ENCODE measurements at places on chromosomes 7 and 10.

GRCh38 chr7:80848841-80849240, 70.0 kb downstream of the SEMA3C start:
- no peaks in the 10 kb centered on the region for H3K36me3 ChIP-seq
- no peak for DNase-seq
- no peaks in the 10 kb centered on the region for H3K4me1 ChIP-seq

DNA sequence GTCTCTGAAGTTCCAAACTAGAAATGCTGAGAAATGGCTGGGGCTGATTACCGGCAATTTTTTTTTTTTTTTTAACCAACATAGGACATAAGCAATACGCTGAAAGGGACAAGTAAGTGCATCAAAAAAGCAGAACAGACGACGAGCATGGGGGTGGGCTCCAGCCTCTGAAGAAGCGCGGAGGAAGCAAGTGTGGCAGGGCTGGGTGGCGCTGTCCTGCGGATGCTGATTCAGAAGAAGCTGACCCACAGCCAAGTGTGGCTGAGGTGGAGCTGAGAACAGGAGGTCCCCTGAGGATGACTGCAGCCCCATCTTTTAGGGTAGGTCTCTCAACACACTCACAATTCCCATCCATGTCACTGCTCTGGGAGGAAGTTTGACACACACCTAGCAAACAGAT, 65.6 kb downstream of the CTBP2 start:
- H3K36me3 ChIP-seq, result no peaks in the 10 kb centered on the region
- no peaks in the 10 kb centered on the region for H3K4me1 ChIP-seq
- H3K27me3 ChIP-seq, result peaks cover 76% of the 10 kb centered on the region
- H3K27ac ChIP-seq, result no peak overlapping the region

DNA sequence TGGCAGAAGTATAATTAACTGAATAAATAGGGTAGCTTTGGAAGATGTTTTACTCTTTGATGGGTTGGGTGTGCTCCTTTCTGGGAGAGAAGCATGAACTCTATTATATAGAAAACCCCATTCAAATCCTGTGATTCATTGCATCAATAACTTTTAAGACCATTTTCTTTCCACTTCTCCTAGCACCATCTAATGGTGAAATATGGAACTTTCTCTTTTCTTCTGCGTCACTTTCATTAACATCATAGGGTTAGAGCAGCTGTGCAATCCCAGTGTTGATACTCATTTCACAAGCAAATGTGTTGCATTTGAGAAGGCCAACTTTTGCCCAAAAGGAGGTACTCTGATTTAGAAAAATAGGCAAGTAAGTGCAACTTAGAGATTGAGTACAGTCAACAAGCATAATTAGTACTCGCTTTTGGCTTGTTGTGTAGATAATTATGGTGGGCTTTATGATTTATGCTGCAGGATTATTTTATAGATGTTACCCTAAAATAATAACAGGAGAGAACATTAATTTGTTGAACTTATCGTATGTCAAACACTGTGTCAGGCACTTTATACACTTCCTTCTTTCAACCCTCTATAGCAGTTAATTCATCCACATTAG, 92.9 kb downstream of the CPED1 start:
- no peaks in the 10 kb centered on the region for H3K36me3 ChIP-seq
- no peaks in the 10 kb centered on the region for H3K4me1 ChIP-seq
- no peak overlapping the region for H3K4me3 ChIP-seq
- DNase-seq, result peak; percentile 82
- H3K27me3 ChIP-seq, result no peaks in the 10 kb centered on the region

- no peaks in the 10 kb centered on the region for H3K27me3 ChIP-seq
- DNase-seq, result no peak
- H3K27ac ChIP-seq, result no peak overlapping the region
- no peaks in the 10 kb centered on the region for H3K36me3 ChIP-seq
Observed at GRCh38 chr10:79335470-79336235, 11.6 kb upstream of the PPIF start.

DNA sequence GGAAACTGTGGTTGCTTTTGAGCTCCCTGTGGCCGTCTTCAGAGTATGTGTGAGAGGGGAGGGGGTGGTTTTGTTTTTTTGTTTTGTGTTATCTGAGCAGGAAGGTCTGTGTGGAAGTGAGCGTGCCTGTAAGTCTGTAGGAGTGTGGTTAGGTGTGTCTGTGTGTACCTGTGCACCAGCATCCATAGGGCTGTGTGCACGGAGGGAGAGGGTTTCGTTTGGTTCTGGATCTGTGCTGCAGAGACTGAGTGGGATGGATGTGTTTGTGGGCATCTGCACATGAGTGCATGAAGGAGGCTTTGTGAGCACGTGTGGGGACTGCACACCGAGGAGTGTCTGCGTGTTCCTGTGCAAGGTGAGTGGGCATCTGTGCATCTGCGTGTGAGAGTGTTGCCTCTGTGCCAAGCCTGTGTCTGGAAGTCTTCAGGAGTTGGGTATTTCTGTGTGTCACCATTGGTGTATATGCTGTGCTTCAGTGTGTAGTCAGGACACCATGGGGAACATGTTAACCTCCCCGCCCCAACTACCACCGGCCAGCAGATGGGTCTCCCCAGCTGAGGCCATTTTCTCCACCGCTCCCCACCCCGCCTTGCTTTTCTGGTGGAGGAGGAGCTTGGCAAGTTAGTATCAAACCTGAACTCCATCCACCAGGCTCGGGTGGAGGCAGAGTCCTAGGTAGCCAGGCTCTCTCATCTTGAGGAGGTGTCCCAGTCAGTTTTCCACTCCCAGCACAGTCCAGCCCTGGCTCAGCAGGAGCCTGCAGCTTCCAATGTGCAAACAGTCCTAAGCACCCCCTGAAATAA, 7.1 kb upstream of the TLX1 start:
- peaks cover 7% of the 10 kb centered on the region for H3K4me1 ChIP-seq
- H3K27ac ChIP-seq, result no peak overlapping the region
- no peaks in the 10 kb centered on the region for H3K36me3 ChIP-seq

DNA sequence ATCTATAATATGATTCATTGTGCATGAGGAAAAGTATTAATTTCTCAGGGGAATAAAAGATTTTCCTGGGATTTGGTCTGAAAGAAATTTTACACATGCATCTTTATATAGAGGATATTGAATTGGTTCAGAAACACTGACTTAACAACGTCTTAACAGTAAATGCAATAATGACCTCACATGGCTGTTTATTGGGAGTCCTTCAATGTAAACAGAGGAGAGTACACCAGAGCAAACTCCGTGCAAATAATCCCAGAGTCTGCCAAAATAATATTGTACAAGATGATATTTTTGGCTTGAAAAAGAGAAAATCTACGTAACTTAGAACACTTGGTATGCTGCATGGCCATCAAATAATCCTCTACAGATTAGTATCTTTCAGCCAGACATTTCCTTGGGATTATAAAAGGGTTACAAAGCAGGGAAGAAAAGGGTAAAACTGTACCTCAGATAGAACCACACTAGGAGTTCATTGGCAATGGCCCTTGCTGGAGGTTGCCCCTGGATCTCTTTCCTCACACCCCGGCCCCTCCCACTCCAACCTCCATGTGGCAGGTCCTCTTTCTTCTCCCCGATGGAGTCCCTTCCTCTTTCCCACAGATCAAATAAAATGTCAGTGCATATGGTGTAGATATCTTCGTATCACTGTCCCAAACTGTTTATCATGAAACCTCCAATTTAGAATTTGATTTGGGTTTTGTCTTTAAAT, 196.4 kb downstream of the EVX1 start:
- H3K4me1 ChIP-seq, result no peaks in the 10 kb centered on the region
- DNase-seq, result no peak
- no peaks in the 10 kb centered on the region for H3K27me3 ChIP-seq
- H3K27ac ChIP-seq, result no peak overlapping the region

- no peak for DNase-seq
- H3K36me3 ChIP-seq, result no peaks in the 10 kb centered on the region
- no peaks in the 10 kb centered on the region for H3K27me3 ChIP-seq
Observed at GRCh38 chr10:80201608-80202141, 3.7 kb downstream of the ANXA11 start.

DNA sequence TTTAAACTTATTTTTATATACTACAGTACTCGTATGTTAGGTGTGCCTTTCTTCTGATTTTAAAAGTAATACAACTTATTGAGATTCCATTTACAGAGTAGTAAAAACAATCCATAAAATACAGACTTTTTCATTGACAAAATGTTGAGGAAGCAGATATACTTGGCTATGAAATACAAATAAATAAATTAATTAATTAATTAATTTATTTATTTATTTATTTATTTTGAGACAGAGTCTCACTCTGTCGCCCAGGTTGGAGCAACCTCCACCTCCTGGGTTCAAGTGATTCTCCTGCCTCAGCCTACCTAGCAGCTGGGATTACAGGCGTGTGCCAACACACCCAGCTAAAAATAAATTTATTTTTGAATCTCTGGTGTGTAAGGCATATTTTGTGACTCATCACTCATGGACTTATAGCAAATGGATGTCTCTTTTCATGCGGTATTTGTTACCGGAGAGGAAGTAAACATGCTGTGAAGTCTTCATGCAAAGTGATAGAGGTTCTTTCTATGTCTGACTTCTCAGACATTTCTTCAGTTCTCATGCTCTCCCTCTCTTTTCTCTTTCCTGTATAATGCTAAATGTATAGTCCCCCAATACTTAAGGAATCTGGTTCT, 20.2 kb upstream of the SRPK2 start:
- H3K27me3 ChIP-seq, result no peaks in the 10 kb centered on the region
- no peaks in the 10 kb centered on the region for H3K4me1 ChIP-seq
- H3K36me3 ChIP-seq, result no peaks in the 10 kb centered on the region
- no peak overlapping the region for H3K4me3 ChIP-seq

DNA sequence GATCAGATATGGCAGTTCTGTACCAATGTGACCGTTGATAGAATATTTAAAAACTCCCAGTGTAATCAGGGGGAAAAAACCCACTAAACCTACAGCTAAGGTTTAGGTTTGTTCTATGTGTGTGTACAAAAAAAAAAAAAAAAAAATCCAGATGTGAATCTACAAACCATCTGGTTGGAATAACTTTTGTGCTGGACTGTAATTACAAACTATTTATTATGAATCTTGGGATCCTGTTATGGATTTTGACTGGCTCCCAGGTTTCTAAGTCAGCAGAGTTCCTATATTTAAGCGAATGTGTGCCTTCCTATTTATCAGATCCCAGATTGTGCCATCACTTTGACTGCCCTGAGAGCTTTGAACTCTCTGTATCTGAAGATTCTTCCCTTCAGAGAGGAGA, 29.1 kb downstream of the BMPER start:
- DNase-seq, result no peak
- no peaks in the 10 kb centered on the region for H3K27me3 ChIP-seq
- no peaks in the 10 kb centered on the region for H3K36me3 ChIP-seq
- no peak overlapping the region for H3K4me3 ChIP-seq
- H3K27ac ChIP-seq, result no peak overlapping the region

DNA sequence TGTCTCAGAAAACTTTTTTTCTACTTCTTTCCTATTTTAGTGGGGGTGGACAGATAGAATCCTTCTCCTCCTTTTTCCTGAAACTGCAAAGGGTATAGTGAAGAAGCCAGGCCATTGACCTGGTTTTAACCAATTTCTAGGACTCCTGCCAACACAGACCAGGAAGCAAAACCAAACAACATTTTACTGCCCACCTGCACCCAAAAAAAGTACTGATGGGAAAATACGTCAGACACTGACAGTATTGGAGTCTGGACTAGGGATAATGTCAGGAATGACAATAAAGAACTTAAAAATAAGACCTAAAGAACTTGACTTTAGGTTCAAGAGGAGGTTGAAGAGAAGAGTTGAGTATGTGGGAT, 5.0 kb upstream of the STEAP4 start:
- no peak overlapping the region for H3K27ac ChIP-seq
- H3K36me3 ChIP-seq, result no peaks in the 10 kb centered on the region
- no peaks in the 10 kb centered on the region for H3K4me1 ChIP-seq
- H3K4me3 ChIP-seq, result no peak overlapping the region
- DNase-seq, result no peak
- H3K27me3 ChIP-seq, result no peaks in the 10 kb centered on the region

GRCh38 chr10:21399392-21400035, 126.0 kb downstream of the SKIDA1 start:
- H3K27me3 ChIP-seq, result no peaks in the 10 kb centered on the region
- no peaks in the 10 kb centered on the region for H3K36me3 ChIP-seq
- no peak overlapping the region for H3K4me3 ChIP-seq

DNA sequence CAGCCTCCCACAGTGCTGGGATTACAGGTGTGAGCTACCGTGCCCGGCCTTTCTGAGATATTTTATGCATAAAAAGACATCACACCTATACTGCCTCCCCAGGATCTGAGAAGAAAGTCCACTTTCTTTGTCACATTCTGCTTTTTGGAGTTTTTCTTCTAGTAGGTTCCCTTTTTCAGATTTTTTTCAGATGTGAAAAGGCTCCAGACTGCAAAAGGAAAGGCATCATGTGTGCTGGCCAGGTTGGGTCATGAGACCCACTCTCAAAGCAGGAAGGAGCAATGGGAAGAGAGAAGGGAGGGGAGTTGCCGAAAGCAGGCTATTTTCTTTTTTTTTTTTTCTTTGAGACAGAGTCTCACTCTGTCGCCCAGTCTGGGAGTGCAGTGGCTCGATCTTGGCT, 10.8 kb downstream of the BLVRA start:
- H3K36me3 ChIP-seq, result no peaks in the 10 kb centered on the region
- no peak overlapping the region for H3K27ac ChIP-seq
- no peak for DNase-seq
- no peak overlapping the region for H3K4me3 ChIP-seq

DNA sequence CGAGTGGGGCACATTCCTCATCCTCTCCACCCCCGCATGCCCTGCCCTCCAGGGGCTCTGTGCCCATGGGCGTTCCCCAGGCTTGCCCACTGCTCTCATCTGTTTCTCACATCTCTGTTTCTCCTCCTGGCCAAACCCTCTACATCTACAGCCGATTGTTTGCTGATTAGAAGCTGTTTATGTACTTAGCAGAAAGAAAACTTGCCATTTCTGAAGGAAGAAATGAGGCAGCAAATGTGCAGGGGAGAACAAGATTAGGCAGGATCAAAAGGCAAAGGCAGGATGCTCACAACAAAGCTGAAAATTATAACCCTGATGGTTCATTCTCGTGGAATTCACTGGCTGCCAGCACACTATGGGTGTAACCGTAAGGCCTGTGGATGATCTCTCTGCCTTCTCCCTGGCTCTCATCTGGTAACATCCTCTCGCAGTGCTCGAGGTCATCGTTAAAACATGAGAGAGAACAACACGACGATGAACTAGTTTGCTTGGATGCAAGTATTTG, 111.6 kb upstream of the KLF14 start:
- H3K27me3 ChIP-seq, result no peaks in the 10 kb centered on the region
- no peak overlapping the region for H3K4me3 ChIP-seq
- no peaks in the 10 kb centered on the region for H3K4me1 ChIP-seq
- DNase-seq, result no peak
- no peaks in the 10 kb centered on the region for H3K36me3 ChIP-seq
- H3K27ac ChIP-seq, result no peak overlapping the region

DNA sequence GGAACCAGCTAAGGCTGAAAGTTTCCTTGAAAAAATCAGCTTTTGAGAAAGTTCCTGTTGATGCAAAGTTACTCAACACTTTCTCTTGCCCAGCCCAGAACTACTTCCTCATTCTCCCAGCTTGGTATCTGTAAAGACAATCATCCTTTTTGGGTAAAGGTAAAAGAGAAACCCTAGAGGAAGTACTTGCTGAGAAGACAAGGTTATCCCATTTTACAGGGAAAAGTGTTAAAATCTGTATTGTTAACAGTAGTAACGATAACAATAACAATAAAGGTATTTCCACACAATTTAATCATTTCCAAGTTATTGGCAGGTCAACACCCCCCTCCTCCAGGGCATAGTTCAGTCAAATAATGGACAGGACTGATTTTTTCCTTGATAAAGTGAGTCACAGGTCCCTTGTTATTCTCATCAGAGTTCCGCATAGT, 2.4 kb downstream of the ALOX5 start:
- no peak for DNase-seq
- H3K27me3 ChIP-seq, result peaks cover 8% of the 10 kb centered on the region
- no peak overlapping the region for H3K4me3 ChIP-seq
- H3K27ac ChIP-seq, result no peak overlapping the region
- no peaks in the 10 kb centered on the region for H3K36me3 ChIP-seq
- H3K4me1 ChIP-seq, result peaks cover 4% of the 10 kb centered on the region

Measured in MM.1S (cell line).